ENCODE measurements at places on chromosomes 6 and 20.
A peak's percentile ranks its signal among the peaks of the same experiment; 100 is the strongest.

DNA sequence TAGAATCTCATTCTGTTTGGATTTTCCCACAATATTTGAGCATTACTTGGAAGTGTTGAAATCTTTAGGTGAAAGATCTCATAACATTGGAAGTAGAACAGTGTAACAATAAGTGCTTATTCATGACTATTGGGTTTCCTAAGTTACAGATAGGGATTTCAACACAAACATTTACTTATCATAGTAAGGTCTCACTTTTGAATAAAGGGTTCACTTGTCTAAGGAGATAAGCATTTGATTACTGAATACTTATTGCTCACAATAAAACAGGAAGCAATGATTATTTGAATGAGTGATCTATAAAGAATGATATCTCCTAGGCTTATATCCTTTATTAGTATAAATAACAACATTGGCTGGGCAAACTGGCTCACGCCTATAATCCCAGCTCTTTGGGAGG is 14.8 kb downstream of the DDX43 start:
- DNase-seq: no peak

DNA sequence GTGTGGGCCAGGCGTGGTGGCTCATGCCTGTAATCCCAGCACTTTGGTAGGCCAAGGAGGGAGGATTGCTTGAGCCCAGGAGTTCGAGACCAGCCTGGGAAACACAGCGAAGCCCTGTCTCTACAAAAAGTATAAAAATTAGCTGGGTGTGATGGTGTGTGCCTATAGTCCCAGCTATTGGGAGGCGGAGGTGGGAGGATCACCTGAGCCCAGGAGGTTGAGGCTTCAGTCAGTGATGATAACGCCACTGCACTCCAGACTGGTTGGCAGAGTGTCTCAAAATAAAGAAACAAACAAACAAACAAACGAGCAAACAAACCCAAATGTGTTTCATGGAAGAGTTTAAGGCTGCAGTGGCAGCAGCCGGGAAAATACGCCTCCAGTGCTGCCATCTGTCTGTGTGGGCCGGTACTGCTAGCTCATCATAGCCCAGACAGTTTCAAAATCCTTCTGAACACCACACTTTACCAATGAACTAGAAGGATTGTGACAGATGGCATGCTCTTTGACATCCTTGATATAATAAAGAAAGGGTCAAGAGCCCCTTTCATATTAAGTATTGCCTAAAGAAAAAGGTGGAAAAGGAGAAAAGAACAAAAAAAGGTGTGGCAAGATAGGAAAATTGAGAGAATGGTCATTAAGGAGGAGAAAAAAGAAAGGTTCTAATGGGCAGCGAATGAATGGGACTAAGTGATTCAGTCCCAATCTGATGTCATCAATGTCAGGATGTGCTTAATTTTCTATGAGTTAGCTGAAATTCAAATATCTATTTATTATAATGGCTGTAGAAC is 298.6 kb downstream of the SYNE1 start:
- no peak for DNase-seq

DNA sequence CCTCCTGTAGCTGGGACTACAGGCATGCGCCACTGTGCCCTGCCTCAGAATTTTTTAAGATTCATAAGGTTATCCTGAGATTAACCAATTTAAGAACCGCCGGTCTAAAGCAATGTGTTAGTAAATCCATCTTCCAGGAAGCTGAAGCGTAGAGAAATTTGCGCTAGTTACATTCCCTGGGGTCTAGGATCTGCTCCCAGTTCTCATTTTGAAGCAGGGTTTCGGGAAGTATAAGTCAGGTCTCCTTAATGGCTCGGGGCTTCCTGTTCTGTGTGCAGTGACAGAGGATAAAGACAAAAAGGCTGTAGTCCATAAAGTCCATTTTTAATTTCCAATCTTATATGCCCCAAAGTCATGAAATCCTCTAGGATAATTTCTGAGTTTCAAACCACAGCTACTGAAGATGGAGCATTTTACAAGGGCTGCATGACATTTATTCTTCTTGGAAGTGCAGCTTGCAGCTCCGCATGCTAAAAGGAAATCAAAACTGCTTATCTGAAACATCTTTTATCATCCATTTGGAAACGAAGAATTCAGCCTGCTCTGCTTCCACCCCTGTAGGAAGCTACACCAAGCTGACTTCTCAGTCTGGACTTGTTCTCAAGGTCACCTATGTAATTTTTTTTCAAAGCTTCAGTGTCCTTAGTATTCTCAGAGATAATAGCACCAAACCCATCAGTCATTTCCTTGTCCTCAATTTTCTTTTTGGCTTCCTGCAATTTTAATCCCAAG is 326.1 kb downstream of the PRL start:
- no peak for DNase-seq

DNA sequence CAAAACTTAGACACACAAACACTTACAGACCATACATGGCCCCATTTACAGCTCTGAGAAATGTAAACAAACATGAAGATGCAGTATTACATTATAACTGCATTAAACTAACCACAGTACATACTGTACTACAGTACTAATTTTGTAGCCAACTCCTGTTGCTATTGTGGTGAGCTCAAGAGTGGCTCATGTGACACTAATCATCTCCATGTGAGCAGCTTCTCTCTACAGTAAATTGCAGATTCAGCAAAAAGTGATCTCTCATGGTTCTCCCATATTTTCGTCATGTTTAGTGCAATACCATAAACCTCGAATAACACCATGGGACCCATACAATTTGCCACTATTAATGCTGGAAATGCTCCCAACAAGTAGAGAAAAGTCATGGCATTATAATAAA is 860.4 kb downstream of the EPHA7 start:
- DNase-seq: no peak

- no peak for DNase-seq
Measured at GRCh38 chr6:112592159-112592558, 245.0 kb downstream of the RFPL4B start.

- DNase-seq: no peak
Measured at GRCh38 chr6:19655744-19656143, 181.4 kb upstream of the ID4 start.

DNA sequence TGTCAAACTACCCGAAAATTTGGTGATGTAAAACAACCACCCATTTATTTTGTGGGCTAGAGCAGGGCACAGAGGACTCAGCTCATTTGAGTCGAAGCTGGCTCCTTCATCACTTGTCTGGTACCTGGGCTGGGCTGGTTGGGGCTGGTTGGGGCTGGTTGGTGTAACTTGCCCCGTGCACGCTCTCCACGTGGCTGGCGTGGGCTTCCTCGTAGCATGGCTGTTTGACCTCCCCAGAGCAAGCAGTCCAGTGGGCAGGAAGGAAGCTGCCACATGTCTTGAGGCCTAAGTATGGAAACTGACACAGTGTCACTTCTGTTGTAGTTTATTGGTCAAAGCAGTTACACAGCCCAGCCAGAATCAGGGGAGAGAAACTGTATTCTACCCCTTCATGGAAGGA is 27.1 kb downstream of the BCAS4 start:
- no peak for DNase-seq

DNA sequence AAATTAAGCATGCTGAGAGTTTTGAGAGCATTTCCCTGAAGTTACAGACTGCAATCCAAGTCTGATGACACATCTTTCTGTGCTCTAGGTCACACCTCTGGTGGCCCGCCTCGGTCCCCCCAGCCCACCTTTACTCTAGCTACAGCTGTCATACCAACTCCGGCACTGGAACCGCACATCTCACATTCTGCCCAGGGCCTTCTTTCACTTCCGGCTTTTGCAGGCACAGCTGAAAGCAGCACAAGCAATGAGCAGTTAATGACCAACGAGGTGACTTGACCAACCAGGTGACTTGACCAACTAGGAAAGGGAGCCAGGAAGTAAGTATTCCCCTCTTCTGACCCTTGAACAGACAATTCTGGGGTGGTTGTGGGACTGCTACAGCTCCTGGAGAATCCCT is 88.6 kb upstream of the MOCS1 start:
- DNase-seq: no peak

GRCh38 chr20:14478126-14478525 is 140.7 kb upstream of the FLRT3 start:
- DNase-seq: no peak

- no peak for DNase-seq
Measured at GRCh38 chr20:64130876-64131275, 23.5 kb upstream of the NPBWR2 start.

- DNase-seq: no peak
Measured at GRCh38 chr6:14291331-14291730, 173.8 kb downstream of the CD83 start.

GRCh38 chr6:678520-678919 is 14.4 kb downstream of the EXOC2 start:
- DNase-seq: no peak

DNA sequence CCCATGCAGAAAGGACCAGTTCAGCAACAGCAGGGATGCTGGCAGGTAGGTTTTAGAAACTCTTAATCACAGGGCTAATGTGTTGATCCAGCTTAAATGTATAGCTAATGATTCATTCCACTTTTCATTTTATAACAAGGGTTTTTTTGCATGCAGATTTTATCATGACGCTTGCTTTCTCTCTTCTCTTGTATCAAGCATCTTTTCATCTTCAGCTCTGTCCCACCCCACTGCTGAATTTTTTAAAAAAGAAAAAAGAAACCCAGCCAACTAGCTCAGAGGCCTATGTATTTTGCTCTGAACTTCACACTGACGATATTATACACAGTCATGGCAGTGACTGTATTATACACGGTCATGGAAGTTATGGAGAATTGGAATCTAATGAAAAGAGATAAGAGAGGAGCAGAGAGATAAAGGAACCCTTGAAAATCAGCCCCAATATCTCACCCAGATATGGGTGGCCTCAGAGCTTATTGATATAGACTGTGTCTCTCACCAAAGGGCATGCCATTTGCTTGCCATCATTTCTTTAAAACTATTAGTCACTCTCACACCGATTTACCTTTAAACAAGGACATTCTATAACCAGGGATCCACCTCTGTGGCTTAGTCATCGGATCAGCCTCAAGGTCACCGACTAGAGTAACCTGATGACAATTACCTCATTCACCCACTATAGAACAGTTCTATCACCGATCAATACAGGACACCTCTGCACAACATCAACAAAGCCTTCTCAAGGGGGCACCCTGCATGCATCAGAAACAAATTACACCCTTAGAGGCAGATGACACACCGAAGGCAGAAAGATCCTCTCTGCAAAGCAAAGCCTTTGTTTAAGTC is 222.0 kb downstream of the ATXN1 start:
- no peak for DNase-seq

DNA sequence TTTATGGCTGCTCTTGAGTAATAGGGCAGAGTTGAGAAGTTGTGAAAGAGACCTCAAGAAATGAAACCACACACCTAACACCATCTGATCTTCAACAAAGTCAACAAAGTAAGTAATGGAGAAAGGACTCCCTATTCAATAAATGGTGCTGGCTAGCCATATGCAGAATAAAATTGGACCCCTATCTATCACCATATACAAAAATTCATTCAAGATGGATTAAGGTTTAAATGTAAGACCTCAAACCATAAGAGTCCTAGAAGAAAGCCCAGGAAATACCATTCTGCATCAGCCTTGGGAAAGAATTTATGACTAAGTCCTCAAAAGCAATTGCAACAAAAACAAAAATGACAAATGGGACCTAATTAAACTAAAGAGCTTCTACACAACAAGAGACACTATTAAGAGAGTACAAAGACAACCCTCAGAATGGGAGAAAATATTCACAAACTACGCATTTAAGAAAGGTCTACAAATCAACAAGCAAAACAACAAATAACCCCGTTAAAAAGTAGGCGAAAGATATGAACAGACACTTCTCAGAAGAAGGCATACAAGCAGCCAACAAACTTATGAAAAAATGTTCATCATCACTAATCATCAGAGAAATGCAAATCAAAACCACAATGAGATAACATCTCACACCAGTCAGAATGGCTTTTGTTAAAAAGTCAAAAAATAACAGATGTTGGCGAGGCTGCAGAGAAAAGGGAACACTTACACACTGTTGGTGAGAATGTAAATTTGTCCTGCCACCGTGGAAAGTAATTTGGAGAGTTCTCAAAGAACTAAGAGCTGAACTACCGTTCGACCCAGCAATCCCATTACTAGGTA is 4.0 kb downstream of the MAP3K5 start:
- no peak for DNase-seq

- no peak for DNase-seq
Measured at GRCh38 chr6:6806844-6807518, 218.5 kb downstream of the LY86 start.

DNA sequence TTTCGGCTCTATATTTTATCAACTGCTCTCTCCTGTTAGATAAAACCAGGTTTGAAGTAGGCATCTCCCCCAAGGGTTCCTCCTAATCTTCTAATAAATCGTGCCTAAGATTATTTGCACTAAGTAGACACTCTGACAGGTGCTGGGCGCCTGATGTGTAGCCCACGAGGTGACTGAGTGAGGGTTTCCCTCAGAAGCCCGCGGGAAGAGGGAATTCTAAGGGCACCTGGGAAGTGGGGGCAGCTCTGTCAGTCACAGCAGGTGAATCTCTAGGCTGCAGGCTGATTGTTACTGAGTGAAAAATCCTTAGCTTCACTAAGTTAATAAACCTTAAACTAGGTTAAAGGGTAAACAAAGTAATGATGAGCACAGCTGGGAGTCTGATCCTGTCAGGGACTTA is 68.2 kb downstream of the PXDC1 start:
- no peak for DNase-seq

DNA sequence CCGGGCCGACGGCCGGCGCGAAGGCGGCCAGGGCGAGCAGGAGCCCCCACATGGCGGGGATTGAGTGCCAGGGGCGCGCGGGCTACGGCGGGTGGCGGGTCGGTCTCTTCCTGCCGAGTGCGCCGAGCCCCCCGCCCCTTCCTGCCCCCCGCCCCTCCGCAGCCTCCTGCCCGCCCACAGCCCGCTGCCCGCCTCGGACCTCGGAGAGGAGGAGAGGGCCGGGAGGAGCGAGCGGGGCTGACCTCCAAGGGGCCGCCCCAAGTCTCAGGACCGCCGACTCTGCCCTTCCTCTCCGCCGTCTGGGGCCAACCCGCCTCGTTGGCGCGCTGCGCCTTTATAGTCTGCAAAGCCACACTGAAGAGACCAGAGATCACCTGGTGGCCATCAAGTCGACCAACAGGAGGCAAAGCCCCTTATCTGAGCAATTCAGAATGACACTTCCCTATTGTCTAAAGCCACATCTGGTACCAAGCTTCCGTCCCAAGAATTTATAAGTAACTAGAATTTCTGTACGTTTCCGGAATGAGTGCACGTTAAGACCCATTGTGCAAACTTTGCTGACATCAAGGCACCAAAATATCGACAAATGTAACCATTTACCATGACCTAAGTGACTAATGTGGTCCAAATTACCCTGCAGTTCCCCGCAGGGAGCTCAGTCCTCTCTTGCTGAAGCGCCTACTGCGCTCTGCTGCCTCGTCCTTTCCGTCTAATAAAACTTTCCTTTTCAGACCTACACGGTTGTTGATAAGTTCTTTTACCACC is at the start of gene CPXM1:
Gene CPXM1, minus strand, starts transcription at position 107 of the 765 bp plus-strand sequence. Its CDS starts 55 bp downstream, at position 52.
- DNase-seq: peak; percentile 15

GRCh38 chr6:157813191-157813590 is 9.9 kb upstream of the SNX9 start:
- DNase-seq: no peak

Measured in 8988T (cell line).